ENCODE measurements at places on chromosomes 6 and 20.

- DNase-seq: peak; percentile 35
These were observed 573.0 kb downstream of the CD109 start for GRCh38 chr6:74268815-74269599.

GRCh38 chr6:53049415-53049814 lies 15.8 kb upstream of the FBXO9 start:
- DNase-seq: no peak

DNA sequence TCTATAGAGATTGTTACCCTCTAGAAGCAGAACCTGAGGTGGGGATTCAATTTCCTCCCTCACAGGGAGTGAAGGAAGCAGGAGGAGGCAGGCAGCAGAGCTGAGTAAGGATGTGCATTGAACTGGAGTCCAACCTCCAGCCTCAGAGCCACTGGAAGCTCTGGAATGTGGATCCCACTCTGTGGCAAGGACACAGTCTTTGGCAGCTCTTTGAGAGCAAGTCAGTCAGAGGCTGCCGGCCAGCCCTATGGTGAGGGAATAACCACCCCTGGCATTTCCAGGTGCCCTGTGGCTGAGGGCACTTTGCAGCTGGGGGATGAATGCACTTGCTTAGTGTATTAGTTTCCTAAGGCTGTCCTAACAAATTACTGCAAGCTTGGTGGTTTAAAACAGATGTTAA lies 37.2 kb downstream of the EBF4 start:
- no peak for DNase-seq

DNA sequence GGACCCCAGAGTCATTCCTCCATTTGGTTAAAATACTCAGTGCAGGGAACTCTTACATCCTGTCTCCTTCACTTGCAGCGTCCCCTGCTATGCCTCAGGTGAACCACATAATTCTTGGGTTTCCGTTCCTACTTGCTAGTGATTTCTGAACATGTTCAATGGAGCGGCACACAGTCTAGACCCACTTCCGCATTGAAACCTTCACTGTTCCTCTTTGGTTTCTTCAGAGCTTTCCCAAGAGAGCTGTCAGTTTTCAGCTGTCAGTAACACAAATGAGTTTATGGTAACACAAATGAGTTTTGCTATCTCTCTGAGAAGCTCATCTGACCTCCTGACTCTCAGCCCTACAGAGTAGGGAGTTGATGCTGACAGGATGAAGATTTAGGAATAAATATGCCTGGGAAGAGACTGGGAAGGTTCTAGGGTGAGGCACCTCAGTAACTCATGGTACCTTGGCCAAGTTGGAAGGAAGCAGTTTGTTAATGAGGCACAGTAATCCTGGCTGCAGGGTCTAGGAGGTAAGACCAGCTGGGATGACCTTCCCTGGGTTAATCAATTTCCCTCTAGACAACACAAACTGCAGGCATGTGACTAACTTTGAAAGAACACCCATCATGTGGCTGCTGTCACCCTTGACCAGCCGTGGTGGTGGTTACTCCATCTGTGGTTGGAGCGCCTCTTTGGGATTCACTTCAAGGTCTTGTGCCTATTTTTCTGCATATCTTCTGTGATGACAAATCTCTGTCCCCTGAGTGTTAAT lies 5.4 kb downstream of the SYS1 start:
- DNase-seq: no peak

- peak; percentile 98 for DNase-seq
These were observed 2.4 kb downstream of the JAG1 start for GRCh38 chr20:10671221-10671918.

DNA sequence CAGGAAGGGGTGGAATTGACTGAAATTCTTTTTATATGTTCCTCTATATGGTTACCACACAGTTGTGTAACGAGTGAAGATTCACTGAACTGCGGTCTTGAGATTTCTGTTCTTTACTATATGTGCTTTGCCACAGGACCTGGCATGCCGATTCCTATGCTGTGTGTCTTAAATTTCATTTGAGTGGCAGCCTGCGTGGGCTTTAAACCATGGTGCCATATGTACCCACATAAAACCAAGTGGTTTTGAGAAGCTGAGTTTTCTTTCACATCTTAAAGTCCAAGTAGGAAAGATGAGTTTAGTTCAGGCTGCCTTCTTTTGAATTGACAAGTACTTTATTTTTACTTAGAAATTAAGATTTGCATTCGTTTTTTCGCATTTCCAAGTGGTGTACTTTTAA lies 101.1 kb downstream of the DOK5 start:
- DNase-seq: no peak

DNA sequence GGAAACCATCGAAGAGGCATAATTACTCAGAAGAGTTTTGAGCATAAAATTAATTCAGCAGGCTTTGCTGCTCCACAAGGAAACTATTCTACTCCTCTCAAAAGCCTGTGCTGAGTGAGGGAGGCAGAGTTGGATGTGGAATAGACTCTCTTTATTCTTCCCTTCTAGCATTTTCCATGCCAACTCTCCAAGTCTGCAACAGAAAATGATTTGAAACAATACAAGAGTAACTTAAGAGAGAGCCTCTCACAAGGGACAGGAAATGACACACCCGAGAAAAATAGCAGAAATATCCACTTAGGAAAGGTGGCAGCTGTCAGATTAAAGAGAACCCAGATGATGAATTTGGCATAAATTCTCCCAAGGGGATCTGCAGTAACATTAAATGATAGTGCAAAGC lies 26.3 kb upstream of the LAMP5 start:
- DNase-seq: no peak

GRCh38 chr6:18439581-18439980 lies 52.4 kb downstream of the RNF144B start:
- no peak for DNase-seq

- no peak for DNase-seq
These were observed 12.0 kb downstream of the STMN3 start for GRCh38 chr20:63641146-63641791.

- DNase-seq: peak; percentile 45
These were observed 11.1 kb upstream of the ADTRP start for GRCh38 chr6:11789744-11790143.

Measured in fibroblast of lung (primary cell).